ENCODE measurements at places on chromosomes 4 and X.

DNA sequence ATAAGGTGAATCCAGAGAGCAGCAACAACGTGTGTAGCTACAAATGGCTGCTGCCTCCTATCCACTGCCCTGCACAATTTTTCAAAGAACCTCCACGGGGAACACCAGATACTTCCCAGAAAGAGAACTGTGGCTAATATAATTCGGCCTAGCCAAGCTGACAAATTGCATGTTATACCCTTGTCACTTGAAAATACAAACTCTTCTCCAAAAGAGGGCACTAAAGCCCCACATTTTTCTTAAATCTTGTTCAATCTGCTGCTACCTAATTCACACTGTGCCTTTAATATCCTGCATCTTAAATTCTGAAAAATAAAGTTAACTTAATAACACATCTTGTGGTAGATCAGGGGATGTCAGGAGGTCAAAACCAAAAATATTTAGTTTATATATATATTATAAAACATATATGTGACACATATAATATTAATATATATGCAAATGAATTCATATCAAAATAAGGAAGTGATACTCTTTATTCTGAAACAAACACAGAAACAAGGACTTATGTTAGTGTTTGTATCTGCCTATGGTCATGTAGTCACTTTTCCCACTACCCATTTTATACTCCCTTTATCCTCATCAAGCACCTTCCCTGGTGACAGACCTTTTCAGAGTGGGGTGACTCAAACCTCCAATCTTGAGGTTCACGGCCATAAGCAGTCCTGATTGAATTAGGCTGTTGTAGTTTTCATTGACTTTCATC, 24.1 kb downstream of the CT45A1 start:
- DNase-seq = no peak

GRCh38 chrX:137428221-137428661, 137.7 kb upstream of the ZIC3 start:
- DNase-seq = no peak

GRCh38 chr4:20890761-20891160, 190.5 kb downstream of the PACRGL start:
- no peak for DNase-seq

DNA sequence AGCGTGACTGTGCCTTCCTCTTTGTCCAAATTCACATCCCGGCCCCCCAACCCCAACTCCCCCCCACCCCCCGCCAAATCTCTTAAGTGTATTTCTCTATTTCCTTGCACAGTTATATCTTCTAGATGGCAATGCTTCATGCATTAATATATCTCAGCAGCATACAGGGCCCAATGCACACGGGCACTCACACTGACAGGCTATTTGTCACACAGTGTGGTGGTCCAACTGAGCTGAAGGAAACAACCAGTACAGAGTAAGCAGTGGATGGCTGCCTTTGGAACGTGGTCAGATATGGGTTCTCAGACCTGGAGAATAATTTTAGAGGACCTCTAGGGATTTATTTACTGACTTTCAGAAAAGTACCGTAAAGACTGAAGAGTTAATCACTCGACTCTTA, 681 bp downstream of the EXOC1 start:
- no peak for DNase-seq

- DNase-seq = no peak
Measured at GRCh38 chrX:45711231-45711630, 510.6 kb upstream of the DIPK2B start.

DNA sequence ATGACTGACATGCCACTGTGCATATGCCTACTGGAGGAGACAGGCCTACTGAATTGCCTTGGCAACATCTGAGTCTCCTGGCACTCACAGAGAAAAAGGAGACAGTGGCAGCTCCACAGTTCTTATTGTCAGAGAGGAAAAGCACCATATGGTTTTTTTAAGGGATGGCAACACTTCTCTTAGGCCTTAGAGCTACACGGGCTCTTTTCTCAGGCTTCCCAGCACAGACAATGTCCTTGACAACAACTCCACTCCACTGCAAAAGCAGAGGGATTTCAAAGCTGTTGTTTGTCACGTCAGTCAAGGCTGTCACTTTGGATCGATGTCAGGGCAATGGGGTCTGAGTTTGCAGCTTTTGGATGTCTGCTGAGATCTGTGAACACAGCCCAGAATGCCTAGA, 4.7 kb upstream of the CLCN4 start:
- DNase-seq = no peak

DNA sequence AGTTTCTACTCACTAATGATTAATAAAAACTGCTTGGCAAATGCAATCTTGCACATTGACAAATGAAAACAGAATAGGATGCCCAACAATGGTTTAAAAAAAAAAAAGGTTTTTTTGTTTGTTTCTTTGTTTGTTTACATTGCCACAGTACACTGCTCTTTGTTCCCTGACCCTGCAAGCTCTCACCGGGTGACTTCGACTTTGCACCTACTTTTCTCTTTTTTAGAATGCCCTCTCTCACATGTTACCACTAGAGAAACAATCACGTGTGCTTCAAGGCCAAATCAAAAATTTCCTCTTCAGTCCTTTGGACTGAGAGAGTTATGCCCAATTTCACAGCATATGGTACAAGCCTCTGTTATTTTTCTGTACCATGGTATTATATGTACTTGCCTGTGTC, 101.5 kb downstream of the DMD start:
- DNase-seq = no peak

DNA sequence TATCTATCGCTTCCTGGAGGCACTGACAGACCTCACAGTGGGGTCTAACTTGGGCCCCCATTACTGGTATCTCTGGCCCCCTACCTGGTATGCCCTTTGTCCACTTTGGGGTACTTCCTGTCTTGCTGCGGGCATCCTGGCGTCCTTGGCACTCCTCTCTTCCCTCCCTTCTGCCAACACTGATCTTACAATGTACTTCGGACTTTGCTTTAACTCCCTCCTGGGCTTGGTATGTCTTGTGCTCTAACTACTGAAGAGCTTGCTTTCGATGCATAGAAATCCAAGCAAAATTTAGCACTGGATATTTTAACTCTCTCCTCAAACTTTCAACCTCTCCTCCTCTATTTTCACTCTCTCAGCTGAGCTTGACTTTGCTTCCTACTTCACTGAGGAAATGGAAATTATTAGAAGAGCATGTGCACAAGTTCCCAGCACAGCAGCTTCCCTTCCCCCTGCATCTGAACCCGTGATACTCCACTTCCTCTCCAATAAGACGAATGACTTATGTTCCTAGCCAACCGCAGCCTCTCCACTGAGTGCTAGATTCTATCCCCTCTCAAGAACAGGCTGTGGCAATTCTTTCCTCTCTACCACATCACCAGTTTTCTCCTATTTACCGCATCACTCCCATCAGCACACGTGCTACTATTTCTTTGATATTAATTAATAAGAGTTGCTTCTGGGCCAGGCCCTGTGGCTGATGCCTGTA, 52.9 kb downstream of the SUPT20HL2 start:
- no peak for DNase-seq

DNA sequence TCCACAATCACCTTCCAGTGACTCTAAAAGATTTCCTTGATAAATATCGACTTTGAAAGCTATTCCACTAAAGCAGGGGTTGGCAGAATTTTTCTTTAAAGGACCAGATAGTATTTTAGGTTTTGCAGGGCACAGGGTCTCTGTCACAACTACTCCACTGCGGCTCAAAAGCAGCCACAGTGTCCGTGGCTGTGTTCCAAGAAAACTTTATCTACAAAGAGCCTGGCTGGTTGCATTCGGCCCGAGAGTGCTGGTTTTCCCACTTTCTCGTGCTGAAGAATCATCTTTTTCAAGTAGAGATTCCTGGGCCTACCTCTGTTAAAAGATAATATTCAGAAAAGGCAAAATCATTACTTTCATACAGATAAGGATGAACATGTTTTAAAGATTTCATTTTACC, 55.6 kb downstream of the TSPAN7 start:
- no peak for DNase-seq

- DNase-seq = no peak
Measured at GRCh38 chrX:115582616-115583495, 21.9 kb downstream of the PLS3 start.

GRCh38 chrX:2325076-2325784, 175.5 kb downstream of the DHRSX start:
- no peak for DNase-seq

- DNase-seq = no peak
Measured at GRCh38 chr4:125169192-125169591, 145.6 kb upstream of the FAT4 start.

Measured in NCI-H1930 (cell line).